ENCODE measurements at places on chromosomes 7 and 10.

DNA sequence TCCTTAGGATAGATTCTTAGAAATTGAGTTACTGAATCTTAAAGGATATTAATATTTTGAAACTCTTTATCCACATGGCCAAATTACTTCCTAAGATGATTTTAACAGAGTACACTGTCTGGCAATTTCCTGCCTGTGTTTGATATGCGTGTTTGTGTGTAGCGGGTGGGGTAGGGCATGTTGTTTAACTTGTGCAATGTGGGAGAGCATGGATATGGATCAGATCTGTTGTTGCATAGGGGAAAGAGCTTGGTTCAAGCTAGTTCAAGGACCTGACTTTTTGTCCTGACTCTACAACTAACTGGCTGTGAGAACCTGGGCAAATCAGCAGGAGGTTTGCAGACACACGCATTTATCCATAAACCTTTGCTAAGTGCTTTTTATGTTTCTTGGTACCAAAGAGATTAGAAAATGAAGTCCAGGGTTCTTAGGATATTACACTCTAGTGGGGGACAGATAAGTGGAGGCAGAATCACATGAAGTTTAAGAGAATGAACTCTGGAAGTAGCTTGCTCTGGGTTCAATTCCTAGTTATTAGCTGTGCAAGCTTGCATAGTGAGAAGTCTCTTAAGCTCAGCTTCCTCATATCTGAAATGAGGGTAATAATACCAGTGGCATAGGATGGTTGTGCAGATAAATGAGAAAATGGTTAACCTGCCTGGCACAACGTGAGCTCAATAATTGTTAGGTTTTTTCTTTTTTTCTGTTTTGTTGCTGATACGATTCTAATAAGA, 96.3 kb upstream of the PRR15 start:
- no peak for DNase-seq

- DNase-seq: peak; percentile 63
Measured at GRCh38 chr10:86899670-86900276, 57.6 kb downstream of the MMRN2 start.

DNA sequence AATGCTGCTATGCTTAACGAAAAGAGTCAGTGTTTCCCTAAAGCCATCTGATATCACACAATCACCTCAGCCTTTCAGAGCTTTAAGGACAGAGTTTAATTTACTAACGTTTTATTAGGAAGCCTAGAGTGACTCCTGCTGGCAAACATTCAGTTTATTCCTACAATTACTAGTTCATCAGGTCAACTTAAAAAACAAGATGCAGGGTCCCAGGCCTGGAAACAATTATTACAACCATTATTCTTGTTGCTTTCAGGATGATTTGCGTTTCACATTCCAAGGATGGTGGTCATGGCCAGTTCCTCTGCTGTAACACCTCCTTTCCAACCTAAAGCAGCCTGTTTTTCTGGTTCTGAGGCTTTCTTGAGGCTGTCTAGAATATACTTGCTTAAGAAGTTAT, 1.5 kb upstream of the FAM53B start:
- peak; percentile 80 for DNase-seq

DNA sequence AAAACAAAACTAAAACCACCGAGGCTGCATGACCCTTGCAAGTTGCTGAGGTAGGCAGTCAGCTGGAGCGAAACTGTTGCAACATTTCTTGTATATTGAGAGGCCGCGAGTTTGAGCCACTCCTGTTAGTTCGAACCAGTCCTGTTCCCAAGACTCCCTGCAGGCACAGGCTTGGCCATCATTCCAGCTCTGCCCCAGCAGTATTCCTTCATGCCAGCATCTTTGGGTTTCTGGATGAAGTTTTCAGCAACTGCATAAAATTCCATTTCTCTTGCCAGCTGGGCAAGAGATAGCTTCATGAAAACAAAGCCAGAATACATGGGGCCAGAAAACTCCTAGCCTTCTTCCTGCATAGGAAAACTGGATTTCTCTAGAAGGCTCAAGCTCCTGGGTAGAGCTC, 207.6 kb downstream of the FRMD4A start:
- no peak for DNase-seq

DNA sequence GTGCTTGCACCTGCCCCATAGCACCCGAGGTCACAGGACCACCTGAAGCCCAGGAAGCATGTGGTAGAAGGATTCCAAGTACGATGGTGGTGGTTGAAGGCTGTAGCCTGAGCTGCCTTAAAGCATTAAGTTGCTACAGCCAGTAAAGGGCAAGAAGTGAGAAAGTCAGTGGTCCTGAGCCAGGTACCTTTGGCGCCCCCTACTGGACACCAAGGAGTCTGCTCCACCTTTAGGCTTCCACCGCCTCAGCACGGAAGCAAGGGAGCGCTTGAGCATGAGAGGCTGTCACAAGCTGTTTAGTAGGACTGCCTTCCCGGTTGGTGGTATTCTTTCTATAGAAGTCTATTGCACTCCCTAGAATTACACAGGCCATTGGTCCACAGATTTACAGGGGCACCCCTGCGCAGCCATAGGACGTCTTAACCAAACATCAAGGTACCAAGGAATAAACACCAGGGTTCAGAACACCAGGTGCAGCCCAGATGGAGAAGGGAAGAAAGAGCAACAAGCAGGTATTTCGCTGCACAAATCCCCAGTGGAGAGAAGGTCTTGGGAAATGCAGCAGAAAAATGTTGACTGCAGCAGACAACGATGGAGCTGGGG, 2.2 kb downstream of the CRTAC1 start:
- DNase-seq: peak; percentile 10

GRCh38 chr10:32159264-32159663, 103.0 kb upstream of the KIF5B start:
- no peak for DNase-seq

DNA sequence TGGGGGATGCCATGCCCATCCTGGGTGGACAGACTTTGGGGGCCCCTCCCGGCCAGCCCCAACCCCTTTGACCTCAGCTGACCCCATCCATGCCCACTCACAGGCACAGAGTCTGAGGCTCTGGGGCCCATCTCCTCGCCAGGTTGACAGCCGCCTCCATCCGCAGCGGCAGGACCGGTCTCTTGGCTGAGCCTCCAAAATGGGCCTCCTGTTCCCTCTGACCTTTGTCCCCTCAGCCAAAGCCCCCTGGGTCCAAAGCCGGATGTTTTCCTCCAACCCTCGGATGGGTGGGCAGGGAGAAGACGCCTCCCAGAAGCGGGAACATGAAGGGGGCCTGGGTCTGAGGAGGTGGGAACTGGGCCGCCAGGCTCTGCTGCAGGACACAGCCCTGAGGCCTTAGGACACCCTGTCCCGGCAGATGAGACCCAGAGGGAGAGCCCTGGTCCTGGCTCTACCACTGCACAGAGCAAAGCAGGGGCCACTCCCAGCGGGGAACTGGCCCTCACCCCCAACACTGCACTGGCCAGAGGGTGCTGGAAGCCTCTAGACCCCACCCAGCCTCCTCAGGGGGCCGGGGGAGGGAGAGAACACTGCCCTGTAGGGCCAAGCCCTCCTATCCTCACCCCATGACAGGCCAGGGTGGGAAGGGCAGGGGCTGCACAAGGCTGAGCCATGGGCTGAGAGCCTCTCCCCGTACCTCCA, 12.6 kb downstream of the PDGFA start:
- no peak for DNase-seq

DNA sequence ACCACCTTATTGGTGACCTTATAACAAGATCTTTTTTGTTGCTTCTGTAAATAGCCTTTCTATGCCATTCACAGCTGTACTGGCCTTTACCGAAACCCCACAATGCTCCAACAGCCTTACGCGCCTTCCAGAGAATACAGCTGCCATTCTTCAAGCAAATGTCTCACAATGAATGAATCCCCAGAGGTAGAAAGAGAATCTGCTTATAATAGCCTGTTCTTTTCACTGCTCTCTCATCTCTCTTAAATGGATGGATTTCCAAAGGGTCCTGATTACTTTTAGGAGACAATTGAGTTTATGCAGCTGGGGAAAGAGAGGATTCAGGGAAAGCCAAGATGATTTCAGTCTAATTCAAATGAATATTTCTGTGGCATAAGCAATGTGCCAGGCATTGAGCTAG, 183.1 kb upstream of the PDE1C start:
- DNase-seq: no peak

DNA sequence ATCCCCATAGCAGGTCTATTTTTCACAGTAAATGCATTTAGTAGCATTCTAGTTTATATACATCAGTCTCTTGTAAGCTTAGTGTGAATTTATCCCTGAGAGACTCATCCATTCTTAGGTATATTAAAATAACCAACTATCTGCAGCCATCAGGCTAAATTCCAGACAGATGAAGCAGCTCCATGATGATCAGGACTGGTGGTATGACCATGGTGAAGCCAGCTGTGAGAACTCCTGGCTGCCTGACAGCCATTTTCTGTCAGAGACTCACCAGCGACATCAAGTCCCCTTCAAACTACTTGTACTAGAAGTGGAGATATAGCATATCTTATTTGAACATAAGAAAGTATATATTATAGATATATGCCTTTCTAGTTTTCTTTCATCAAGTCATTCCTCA, 70.3 kb upstream of the GSDME start:
- peak; percentile 68 for DNase-seq

GRCh38 chr7:41834805-41835694, 132.2 kb upstream of the INHBA start:
- no peak for DNase-seq

DNA sequence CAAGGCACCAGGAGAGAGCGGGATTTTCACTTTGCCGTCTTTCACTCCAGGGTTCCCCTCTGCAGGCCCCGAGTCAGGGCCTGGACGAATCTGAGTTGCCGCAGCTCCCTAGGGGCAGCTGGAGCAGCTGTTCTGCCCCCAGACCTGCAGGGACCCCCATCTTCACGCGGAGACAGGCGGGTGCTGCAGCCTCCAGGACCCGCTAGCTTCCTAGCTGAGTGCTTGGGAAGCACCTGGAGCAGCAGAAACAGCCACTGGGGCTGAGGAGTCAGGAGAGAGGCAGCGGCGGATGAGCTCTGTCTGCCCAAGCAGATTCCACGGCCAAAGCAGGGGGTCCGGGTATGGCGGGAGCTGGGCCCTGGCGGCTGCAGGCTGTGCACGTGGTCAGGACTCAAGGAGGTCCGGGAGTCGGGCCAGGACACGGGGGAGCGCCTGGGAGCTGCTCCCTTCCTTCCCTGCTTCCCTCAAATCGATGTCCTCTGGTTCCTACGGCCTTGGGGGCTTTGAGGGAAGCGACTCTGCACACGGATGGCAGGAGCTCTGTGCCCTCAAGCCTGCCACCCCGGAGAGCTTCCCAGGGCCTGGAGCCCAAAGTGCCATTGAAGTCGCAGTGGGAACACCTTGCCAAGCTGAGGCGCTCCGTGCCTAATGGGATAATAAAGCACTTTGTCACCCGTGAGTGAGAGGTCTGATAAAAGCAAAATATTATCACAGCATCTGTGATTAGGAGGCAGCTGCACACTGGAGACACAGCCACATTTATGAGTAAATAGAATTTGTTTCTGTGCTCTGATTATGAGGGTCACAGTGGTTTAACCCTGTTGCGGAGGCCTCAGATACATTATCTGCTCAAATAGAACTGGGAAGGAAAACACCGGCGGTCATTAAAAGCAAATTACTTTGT, 17.2 kb downstream of the MNX1 start:
- no peak for DNase-seq

- no peak for DNase-seq
Measured at GRCh38 chr10:132850246-132850645, 64.3 kb upstream of the NKX6-2 start.

DNA sequence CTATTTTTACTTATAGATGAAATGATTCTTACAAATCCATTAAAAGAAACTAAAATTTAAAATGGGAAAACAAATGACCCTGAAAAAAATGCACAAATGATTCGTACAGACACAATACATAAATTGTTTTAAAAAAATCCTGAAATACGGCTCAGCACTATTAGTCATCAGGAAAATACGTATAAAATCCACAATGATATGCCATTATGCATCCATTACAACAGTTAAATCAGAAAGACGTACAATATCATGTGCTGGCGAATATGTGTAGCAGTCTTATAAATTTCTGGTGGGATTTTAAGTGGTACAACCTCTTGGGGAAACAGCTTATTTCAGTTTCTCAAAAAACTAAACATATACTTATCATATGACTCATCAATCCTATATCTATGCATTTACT, 600.1 kb upstream of the STEAP1 start:
- DNase-seq: peak; percentile 22

DNA sequence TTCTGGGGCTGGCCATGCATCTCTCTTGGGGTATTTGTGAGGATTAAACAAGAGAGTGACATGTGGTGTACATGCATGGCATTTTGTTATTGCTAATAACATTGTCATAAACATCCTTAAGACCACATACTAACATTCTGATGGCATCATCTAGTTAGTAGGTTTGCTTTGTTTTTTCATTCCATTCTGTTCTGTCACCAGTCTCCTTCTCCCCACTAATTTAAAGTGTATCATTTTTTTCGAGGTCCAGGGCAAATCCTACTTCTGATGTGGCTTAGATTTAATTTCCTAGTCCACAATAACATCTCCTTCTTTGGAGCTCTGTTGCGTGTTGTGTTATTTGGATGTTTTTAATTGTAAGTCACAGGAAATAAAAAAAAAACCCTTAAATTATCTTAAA, 248.1 kb downstream of the LRMDA start:
- DNase-seq: peak; percentile 17

GRCh38 chr7:152000191-152000590, 25.3 kb upstream of the GALNT11 start:
- no peak for DNase-seq

DNA sequence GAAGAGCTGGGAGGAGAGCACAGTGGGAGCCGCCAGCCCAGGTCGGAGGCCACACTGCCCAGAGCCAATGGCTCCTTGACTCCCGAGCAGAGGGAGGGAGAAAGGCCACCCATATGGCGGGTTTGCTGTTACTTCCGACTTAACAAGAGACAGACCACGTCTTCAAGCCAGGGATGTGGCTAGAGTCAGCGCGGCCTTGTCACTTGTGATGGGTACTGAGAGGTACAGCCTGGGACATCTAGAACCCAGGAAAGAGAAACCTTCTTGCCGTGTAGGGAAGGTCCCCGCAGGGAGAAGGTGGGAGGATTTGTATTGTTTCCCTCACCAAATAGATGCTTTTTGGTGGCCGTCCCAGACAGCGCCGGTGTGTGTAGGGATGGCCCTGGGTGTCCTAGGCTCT, 127.6 kb downstream of the PAXIP1 start:
- DNase-seq: no peak

DNA sequence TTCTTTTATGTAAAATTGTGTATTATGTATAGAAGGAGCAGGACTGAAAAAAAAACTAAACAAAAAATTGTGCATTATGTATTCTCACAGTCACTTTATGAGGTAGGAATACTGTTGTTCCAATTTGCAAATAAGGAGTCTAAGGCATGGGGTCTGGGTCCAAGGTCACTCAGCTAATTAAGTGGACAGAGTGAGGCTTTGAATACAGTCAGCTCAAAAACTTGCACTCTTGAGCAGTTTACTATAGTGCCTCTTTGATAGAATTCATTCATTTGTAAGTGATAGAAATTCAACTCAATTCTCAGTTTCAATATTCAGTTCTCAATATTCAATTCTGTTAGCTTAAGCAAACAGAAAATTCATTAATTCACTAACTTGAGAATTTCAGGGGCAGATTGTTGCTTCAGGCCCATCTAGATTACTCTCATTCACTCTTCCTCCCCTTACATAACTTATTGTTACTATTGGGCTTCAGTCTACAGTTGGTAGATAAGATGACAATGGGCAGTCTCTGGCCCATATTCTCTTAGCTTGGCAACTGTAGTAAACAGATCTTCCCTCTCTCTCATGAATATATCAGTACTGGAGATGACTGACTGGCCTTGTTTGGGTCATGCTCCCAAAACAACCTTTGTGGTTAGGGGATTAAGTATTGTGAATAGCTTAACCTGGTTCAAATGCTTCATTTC, 86.6 kb downstream of the BTAF1 start:
- no peak for DNase-seq

Measured in fibroblast of skin of right quadriceps (primary cell).